Jurkat, Clone E6-1 (cell line): ENCODE measurements at places on chromosomes 12 and 14.
A peak's percentile ranks its signal among the peaks of the same experiment; 100 is the strongest.

DNA sequence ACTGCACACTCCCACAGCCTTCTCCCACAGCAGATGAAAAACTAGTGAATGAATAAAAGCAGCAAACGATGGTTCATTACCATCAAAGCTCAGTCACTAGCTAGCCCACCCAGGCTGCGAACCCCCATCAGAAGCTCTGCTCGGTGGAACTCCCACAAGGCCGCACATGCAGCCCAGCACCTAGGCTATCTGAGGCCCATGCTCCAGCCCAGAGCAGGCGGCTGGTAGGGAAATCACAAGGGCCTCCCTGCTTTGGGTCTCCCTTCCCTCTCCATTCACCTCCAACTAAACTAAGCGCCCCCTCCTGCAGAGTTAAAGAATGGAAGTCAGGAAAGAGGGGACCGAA, 69.0 kb downstream of the ITPK1 start:
- DNase-seq = no peak

- DNase-seq = no peak
These were observed 242.5 kb upstream of the ATP2B1 start for GRCh38 chr12:89951050-89951693.

DNA sequence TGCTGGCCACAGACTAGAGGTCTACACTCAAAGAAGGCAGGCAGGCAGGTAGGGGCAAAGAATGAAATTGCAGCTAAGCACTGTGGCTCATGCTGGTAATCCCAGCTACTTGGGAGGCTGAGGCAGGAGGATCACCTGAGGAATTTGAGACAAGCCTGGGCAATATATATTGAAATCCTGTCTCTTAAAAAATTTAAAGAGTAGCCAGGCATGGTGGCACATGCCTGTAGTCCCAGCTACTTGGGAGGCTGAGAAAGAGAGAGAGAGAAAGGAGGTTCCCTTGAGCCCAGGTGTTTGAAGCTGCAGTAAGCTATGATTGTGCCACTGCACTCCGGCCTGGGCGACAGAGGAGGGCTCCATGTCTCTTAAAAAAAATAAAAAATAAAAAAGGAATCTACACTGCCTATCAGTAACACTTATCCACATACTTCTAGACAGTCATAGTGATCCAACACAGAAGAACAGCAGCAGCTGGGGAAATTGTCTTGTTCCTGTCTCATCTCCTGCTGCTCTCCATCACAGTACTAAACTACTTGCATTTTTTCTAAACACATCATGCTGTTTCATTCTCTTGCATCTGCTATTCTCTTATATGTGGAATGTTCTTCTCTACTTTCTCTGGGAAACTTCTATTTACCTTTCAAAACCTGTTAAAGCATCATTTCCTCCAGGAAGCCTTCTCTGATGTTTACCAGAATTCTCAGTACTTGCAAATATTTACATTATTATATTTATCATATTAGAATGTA, 57.2 kb downstream of the ATF7 start:
- DNase-seq = no peak

GRCh38 chr14:81767266-81767995, 233.8 kb upstream of the SEL1L start:
- no peak for DNase-seq

DNA sequence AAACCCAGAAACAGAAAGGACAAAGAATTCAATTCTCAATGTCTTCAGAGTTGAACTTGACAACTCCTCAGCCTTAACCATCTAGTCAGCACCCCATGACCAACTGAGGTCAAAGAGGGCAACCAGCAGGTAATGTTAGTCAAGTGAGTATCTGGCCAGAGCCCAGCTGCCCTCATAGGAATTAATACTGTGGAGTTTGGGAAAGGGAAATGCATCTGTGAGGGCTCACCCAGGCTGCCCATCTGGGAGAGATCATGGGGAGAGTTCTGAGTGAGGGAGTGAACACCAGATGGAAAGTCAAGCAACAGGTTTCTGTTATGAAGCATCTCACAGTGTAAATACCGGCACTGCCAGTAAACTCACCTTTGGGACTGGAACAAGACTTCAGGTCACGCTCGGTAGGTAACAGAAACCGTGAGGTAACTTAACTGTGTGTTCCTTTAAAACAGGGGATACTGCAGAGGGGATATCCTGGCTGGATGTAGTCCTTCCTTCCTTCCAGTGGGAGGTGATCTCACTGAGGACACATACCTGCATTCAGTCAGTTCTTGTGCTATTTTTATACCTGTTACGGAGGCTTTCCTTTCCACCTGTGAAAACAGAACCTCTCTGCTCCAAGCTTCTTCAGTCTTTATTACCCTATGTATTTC, 94.4 kb downstream of the DAD1 start:
- no peak for DNase-seq

GRCh38 chr12:110073049-110073831, 24.9 kb upstream of the C12orf76 start:
- DNase-seq = no peak

DNA sequence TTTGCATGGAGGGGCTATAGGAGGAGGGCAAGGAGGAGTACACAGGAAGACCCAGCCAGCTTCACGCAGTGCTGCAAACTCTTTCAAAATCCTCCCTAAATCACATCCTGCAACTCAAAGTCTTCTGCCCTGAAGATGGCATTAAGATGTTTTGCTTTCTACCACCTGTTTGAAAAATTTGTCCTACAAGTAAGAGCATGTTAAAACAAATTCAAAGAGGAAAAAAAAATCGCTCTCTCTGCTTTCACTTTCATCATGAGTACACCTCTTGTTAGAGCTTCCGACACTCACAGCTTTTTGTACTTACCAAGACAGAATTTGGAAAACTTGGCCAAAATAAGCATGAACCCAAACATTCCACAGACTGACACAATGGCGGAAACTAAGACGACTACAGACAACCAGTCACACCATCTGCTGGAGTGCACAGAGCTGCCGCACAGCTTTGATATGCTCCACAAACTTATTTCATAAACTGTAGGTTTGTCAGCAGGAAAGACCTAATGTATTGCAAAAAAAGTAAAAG, 21.3 kb downstream of the GCH1 start:
- DNase-seq = peak; percentile 75

- no peak for DNase-seq
These were observed 27.1 kb downstream of the RASSF8 start for GRCh38 chr12:25985316-25986175.

GRCh38 chr12:48279101-48279500, 71.6 kb downstream of the ZNF641 start:
- no peak for DNase-seq

DNA sequence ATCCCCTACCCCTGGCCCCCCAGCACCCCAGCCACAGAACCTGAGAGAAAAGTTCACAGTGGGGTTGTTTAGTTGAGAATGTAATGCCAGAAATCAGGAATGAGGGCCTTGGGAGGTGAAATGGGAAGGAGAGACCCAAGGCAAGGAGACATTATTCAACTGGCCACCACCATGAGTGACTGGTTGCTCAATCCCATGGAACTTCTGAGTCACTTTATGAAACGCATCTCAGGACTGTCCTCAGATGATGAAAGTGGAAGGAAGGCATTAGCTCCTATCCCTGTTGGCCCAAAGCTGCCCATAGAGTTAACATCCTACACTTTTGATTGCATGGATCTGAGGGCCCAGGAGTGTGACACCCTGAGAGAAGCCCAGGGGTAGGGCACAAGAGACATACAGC, 25.4 kb upstream of the TCL1A start:
- DNase-seq = no peak

DNA sequence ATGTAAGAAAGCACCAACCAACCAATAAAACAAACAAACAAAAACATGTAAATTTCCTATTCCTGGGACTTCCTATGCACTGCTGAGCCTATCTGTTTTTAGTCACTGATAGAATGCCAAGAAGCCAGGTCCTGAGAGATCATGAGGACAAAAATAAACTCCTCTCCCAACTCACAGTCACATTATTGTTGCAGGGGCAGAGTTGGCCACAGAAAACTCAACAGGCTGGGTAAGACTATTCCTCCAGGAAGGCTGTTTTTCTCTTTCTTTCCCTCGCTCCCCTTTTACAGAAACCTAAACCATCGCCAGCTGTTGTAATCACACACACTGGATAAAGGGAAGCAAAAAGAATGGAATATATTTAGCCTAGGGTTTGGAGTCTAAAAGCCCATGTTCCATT, 55.8 kb upstream of the METAP2 start:
- no peak for DNase-seq

GRCh38 chr12:47868552-47869031, 36.2 kb downstream of the VDR start:
- no peak for DNase-seq

DNA sequence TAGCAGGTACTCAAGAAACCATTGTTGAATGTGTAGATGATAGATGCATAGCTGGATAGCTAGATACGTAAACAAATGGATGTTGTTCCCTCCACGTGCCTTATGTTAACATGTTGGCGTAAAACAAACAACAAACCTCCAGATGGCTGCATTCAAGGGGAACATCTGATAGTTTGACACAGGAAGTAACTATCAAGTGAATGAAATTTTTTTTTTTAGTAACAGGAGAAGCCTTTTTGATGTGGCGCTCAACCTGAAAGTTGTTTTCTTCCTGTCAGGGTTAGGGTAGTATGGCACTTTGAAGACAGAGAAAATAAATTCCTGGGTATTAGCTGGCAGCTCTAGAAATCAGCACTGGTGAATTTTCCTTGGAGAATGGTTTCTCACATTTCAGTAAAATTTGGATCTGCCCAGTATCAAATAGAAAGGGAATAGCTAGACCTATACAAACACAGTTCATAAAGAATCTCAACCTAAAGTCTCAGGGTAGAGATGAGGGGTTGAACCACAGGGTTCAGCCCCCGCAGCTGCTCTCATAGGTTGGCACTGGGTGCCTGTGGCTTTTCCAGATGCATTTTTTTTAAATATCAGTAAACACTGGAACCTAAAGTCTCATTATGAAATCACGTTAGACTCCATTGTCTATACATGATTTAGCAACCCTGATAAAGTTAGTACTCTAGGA, 18.8 kb upstream of the RAP1B start:
- DNase-seq = peak; percentile 94

GRCh38 chr14:39276579-39277114, 42.9 kb downstream of the MIA2 start:
- no peak for DNase-seq

GRCh38 chr12:26848156-26848825, 15.3 kb upstream of the ITPR2 start:
- DNase-seq = no peak
